Forelimb muscle (tissue), 1 donor: ENCODE measurements at places on chromosomes 1 and 21.

DNA sequence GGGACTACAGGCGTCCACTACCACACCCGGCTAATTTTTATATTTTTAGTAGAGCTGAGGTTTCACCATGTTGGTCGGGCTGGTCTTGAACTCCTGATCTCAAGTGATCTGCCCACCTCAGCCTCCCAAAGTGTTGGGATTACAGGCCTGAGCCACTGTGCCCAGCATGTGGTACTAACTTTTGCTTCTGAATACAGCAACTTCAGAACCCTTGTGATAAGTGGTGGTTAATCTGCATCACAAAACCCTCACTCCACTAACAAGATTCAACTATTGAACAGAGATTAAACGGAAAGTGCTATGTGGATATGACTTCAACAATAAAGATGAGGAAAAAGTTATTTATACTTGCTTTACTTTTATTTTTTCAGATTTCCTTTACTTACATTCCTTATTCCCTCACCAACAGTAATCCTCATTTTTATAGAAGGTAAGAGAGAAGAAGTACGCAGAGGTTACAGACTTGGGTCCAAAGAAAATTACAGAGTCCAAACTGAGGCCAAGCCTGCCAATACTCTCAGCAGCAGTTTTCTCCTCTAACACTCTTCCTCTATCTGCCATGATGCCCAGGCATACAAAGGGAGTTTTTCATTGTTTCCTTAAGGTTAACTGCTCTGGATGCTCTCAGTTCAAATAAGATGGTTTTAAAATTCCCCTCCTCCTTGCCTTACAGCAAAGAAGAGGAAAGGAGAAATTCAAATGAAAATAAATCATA, 44.3 kb downstream of the SLC16A1 start:
- no peak for DNase-seq

- DNase-seq, result no peak
Measured at GRCh38 chr1:192927496-192927895, 118.7 kb downstream of the RGS2 start.

GRCh38 chr1:206829875-206830274, 35.5 kb upstream of the IL20 start:
- no peak for DNase-seq

DNA sequence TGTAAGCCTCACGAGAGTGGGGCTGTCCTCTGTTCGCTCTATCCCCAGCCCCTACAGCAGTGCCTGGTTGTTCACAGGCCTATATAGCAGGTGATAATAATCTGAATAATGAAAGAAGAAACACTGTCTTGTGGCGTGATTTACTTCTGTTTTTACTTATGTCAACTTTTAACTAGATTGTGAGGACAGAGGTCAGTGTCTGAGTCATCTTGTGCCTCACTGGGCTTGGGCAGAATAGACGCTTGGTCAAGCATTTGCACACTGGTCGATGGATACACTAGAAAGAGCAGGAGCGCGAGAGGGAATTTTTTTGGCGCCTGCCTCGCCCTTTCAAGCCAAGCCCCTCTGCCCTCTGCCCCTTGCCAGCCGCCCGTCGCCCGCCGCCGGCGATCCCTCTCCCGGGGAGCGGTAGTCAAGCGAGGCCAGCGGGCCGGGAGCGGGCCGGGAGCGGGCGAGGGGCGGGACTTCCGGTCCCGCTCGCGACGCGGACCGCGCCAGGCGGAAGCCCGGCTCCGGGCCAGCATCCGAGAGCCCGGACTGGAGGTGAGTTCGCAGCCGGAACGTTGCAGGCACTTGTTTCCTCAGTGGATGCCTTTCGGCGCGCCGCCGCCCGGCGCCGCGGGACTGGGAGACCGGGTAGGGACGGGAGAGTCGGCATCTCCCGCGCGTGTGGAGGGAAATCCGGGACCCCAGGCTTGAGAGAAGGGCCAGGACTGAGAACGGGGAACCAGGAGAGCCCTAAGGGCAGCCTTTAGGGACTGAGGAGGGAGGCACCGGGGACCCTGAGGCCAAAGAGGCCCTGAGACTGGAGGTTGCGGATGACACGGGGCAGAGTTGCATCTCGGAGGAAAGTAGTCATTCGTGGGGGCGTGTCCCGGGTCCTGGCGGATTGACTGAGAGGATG, at the start of gene DISP1:
DISP1 (plus strand) TSS at position 504 of the 904 bp plus-strand sequence. CDS start 127,785 bp downstream, outside the sequence.
- peak; percentile 53 for DNase-seq

DNA sequence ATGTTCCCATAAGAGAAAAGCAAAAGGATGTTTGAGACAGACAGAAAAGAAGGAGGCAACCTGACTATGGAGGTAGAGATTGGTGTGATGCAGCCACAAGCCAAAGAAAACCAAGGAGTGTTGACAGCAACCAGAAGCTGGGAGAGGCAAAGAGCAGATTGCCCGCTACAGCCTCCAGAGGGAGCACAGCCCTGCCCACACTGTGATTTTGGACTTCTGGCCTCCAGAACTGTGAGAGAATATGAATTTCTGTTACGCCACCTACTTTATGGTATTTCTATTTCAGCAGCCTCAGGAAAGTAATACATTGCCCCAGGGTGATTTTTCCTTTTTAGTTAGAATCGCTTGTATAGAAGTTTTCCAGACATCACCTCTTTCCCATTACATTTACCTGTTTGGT, 28.4 kb downstream of the SLAMF6 start:
- no peak for DNase-seq

GRCh38 chr1:35533586-35533985, 23.6 kb downstream of the KIAA0319L start:
- DNase-seq, result no peak

GRCh38 chr1:14915356-14916054, 238.0 kb upstream of the TMEM51 start:
- no peak for DNase-seq

DNA sequence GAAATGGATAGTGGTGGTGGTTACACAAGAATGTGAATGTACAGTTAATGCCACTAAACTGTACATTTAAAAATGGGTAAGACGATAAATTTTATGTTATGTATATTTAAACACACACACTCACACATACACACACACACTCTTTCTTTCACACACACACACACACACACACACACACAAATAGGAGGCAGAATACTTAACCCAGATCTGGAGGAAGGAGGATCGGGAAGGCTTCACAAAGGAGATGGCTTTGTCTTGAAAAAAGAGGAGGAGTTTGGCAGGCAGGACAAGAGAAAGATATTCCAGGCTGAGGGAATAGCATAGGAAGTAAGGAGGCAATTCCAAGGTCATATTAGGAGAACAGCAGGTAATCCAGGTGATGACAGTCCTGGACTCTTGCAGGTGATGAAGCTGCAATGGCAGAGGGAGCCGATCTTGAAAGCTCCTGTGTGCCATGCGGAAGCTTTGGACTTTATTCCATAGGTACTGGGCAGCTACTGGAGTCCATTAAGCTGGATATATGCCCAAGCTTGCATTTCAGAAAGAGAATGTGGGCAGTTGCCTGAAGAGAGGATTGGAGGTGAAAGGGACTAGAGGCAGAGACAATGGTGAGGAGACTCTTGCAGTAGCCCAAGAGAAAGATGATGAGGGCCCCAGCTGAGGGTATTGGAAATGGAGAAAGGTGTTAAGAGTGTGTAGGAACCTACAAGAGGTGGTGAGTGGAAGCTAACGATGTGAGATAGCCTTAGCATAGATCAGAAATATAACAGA, 15.4 kb upstream of the LYST start:
- DNase-seq, result no peak

DNA sequence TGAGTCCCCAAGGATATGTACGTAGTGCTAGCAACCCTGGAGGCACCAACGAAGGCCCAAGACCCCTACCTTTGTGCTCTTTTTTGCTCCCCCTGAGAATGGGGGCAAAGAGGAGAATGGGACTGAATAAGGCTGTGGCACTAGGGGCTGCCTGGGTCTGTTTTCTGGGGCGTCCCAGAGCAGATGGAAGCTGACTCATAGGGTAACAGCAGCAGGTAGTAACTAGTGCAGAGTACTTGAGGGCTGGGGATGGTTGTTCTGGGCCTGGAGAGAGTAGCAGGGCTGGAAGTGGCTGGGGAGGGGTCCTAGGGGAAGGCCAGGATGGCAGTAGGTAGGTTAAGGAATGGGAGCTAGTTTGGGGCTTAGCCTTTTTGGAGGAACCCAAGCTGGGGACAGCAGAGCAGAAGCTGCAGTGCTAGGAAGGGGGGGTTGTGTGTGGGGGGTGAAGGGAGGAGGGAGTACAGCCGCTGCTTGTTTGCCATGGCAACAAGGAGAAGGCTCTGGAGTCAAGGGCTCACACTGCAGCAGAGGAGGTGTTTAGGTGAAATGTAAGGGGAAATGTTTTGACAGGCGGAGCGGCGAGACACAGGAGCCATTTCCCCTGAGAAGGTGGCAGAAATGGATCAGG, 1.8 kb downstream of the NCDN start:
- no peak for DNase-seq

DNA sequence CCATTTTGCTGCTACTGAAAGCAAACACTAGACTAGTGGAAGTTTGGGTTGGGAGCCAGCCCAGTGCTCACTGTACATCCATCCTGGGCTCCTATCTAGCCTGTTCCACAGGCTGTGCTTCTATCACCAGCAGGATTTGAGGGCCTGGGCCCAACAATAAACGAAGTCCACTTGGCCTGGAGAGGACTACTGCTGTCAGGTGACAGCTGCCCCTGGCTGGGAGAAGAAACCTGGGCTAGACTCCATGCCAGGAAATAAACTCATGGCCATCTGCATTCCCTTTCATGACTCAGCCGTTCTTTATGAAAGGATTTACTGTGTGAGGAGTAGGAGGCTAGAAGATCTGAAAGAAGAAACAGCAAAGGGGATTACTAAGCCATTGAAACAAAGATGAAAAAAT, 35.5 kb downstream of the COLGALT2 start:
- DNase-seq, result no peak

- no peak for DNase-seq
Measured at GRCh38 chr1:83029916-83030315, 969.0 kb downstream of the TTLL7 start.
